ENCODE measurements at places on chromosomes 13 and 19.

GRCh38 chr13:52785739-52786138 is 46.1 kb upstream of the CNMD start:
- DNase-seq, result no peak

DNA sequence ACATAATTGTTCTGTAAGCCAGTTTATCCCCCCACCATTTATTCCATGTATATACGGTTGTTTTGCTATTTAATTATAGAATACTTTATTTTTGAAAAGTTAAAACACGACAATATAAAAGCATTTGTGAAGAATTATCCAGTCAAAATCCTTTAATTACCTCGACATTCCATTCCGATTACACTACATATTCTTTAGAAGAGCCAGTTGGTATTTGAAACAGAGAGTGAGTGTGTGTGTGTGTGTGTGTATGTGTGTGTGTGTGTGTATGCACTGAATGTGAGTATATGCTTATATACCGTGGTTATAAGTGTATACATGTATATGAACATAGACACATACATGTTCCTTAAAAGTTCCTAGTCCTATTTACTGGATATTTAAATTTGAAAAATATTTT is 87.8 kb upstream of the KLF5 start:
- DNase-seq, result no peak

DNA sequence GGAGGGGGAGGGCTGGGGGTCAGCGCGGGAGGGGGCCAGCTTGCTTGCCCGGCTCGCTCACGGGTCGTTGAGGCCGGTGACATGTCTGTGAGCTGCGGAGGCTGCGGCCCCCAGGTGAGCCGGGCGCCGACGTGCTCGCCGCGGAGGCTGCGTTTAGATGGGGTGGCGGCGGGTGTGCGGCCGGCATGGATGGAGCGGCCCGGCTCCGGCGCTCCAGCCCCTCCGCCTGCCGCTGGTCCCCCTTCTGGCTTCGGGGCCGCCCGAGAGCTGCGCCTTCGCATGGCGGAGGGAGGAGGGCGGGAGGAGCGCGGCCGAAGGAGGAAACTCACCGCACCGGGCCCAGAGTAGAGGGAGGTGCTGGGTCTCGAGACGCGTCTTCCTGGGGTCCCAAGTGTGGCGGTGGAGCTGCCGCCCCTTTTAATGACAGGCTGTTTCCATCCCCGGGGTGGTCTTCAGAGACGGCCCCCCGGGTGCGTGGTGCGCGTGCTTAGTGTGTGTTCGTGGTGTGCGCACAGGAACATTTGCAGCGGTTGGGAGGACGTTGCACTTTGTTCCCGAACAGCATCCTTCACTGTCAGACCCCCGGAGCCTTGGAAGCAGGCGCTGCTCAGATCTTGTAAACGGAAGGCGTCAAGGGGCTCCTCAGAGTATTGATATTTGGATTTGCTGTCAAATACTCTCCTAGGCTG is at the start of gene AKAP11:
AKAP11 (plus strand) TSS at position 38 of the 689 bp plus-strand sequence. CDS start 14,197 bp downstream, outside the sequence.
- DNase-seq, result peak; percentile 78

DNA sequence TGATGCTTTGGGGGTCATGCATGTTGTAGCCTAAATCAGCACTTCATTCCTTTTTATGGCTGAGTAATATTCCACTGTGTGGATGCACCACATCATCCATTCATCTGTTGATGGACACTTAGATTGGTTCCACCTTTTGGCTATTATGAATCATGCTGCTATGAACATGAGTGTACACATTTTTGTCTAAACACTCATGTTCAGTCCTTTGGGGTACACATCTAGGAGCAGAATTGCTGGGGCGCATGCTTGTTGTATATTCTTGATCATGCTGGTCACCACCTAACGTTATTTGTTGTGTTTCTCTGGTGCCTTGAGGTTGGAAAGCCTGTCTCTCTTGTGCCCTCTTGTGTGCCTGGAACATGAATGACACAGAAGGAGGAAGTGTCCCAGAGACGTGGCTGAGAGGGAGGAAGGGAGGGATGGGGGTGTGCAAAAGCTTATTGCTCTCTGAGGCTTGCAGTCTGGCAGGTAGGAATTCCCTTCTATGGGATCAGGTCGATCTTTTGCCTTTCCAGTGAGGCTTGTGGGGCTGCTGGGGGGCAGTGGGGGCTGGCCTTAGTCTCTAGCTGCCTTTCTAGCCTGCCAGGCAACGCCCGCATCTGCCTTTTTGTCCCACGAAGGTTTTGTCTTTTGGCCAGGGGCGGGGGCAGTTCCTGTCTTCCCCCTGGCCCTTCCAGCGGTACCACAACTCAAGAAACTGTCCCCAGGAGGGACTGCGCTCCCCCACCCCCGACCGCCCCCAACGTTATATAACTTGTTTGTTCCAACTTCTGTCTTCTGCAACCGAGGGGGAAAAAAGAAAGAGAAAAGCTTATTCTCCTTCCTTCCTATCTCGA is 7.6 kb downstream of the KLHL26 start:
- no peak for DNase-seq

DNA sequence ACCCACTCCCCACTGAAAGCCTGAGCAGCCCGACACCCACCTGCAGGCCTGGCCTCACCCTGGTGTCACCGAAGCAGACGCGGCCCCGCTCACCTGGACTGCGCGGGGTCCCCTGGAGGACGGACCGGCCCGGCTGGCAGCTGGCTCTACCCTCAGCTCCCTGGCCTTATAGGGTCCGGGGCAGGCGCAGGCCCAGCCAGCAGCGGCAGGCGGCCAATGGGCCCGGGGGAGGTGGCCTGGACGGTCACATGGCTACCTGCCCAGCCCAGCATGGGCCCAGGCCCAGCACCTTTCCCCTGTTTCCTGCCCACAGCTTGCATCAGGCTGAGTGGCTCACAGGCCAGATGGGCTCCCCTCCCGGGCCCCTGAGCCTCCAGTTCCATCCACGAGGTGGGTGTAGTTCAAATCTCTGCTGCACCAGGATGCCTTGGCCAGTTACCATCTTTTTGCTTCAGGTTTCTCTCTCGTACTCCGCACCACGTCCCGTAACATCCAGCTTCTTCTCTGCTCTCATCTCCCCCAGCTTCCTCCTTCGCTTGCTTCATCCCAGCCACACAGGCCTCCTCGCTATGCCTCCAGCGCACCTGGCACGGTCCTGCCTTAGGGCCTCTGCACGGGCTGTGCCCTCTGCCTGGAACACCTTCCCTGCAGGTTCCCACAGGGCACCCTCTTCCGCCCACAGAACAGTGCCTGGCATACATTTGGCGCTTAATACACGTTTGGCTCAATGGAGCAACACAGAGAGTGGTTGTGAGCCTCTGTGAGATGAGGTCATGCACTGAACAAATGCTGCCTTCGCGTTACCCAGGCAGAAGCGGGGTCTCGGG is at the start of gene PLIN4:
PLIN4 (minus strand) TSS at position 142 of the 827 bp plus-strand sequence. CDS start 214 bp downstream, outside the sequence.
- no peak for DNase-seq
